ENCODE measurements at places on chromosomes 1 and 21. TPM values are rescaled to one million over a fixed set of nuclear protein-coding genes. Genes with fewer than 3 reads are reported as not detected.
A peak's percentile ranks its signal among the peaks of the same experiment; 100 is the strongest.

DNA sequence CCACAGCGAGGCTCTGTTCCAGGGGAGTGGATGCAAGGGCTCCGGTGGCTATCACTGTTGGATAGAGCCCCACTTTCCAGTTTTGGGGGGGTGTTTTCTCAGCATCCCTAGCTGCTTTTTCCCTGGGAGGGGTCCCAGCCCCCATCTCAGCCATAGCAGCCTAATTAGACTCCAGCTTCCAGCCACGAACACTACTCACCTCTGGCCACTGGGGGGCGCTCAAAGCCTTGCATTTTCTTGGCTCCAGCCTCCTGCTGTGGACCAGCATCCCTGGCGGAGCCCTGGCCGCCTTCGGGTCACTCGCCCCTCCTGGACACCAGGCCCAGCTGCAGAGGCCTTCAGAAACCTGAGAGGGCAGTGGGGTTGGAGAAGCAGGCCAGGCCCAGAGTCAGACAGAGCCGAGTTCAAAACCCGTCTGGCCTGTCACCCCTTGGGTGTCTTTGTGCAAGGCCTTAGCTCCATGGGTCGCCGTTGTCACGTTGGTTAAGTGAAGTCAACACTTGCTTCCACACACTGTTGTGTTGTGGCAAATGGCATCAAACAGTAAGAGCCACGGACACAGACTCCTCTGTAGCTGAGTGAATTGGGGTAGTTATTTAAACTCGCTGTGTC is 93.5 kb upstream of the ACTL8 start:
- DNase-seq = peak; percentile 28

DNA sequence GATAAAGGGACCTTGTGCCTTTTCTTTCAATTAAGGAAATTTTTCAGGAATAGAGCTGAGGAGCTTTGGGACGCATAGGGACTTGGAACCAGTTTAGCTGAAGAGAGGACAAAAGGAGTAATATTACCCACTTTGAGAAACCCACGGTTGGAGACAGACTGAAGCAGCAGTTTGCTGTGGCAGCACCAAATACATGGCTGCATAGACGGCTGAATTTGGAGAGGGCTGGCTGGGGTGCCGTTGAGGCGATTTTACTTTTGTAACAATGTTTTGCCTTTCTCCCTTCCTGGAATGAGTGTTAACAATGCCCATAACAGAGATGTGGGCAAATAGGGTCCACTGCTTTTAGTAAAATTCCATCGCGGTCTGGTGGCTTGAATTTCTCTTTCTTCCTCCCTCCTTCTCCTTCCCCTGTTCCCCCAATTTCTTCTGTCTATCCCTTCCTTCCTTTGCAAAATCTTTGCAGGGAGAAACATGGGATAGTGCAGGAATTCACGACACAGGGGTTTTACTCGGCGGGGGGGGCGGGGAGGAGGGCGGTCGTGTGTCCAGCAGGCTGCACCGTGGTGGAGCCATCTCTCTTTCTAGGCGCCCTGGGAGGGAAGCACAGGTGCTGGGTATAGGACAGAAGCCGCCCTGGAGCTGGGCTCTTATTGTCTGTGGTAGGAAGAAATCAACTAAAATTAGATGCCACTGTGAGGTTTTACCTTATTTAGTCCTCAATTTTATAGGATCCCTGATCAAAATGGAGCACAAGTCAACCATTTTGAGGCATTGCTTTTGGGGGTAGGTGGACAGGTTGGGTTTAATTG is 6.8 kb downstream of the LHX4 start:
- DNase-seq = no peak

DNA sequence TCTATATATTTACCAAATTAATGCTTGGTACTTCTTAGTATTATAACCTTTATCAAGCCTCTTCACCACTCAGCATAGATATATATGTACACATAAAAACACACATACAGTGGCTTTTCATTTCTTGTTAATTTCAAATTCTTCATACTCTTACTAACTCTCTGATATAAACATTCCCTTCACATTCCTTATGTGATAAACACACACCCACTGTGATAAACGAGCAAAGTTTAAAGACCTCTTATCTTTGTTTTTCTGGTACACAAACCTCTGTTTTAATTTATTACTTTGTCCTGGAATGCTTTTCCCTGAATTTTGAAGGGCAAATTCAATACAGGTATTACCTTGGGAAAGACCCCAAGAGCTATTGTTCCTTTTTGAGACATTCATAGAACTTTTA is 379.1 kb upstream of the TMPRSS15 start:
- DNase-seq = no peak

RIPPLY3 gene
- total RNA-seq = not detected

XCL1 gene
- 75.2 TPM for total RNA-seq

GRCh38 chr1:113326976-113327375 is 63.3 kb upstream of the MAGI3 start:
- DNase-seq = no peak

GRCh38 chr1:169548282-169548681 is 38.0 kb downstream of the F5 start:
- no peak for DNase-seq

UBL4B gene
- not detected for total RNA-seq

- DNase-seq = no peak
Measured at GRCh38 chr1:74681001-74681400, 7.4 kb upstream of the ERICH3 start.

LAD1 gene
- total RNA-seq = not detected

DNA sequence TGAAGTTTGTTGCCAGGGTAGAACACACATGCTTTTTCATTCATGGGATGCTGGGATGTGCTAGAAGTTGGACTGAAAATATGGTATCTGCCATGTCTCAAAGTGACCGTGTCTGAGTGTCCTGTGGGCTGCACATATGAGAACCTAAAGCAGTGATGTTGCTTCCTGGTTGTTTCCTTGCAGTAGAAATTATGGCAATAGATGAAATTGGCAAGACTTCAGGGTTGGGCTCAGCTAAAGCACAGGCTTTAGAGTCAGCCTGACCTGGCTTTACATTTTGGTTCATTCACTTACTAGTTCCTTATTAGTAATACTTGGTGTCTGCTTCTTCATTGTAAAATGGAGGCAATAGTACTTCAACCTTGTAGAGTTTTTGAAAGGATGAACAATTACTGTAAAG is 2.2 kb downstream of the LAMC2 start:
- no peak for DNase-seq

- DNase-seq = no peak
Measured at GRCh38 chr1:32521165-32521564, 18.1 kb upstream of the ZBTB8A start.

DNA sequence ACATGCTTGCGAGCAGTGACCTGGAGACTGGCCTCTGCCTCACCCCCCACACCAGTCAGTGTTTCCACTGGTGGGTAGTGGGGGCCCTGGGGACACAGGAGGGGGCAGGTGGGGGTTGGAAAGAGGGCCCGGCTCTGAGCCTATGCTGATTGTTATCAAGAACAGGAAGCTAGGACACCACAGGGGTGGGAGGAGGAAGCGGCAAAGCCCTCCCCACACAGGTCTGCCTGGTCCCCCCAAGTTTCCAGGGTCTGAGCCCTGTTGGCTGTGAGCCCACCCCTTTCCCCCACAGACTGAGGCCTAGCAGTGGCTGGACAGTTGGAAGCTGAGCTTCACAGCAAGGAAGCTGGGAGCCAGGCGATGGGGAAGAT is 1.6 kb upstream of the PTPN7 start:
- peak; percentile 41 for DNase-seq

- DNase-seq = no peak
Measured at GRCh38 chr21:38312822-38313221, 56.0 kb downstream of the KCNJ15 start.

DNA sequence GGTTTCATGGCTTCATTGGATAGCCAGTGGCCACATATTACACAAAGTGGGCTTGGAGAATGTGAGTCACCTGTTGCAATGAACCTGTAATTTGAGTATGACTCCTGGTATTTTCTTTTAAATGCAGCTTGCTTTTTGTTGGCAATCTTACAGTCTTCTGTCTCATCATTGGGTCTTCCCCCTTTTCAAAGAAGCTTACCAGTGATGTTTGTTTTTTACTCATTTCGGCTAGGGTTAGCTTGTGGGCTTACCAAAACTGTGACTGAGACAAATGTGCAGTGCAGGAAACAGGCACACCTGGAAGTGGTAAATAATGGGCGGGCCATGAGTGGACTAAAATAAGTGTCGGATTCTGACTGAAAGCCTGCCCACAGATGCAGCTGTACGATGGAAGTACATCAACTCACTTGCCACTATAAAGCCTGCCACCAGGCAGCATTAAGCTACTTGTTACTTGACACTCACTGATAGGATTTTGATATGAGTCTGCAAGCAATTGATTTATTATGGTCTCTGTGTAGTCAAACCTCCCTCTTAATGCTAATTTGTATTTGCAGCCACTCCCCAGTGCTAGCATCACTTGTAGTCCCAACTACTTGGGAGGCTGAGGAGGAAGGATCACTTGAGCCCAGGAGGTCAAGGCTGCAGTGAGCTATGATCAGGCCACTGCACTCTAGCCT is 4.2 kb downstream of the HHAT start:
- peak; percentile 60 for DNase-seq

RIMS3 gene
- 2.9 TPM for total RNA-seq

PDC gene
- total RNA-seq = not detected

DNA sequence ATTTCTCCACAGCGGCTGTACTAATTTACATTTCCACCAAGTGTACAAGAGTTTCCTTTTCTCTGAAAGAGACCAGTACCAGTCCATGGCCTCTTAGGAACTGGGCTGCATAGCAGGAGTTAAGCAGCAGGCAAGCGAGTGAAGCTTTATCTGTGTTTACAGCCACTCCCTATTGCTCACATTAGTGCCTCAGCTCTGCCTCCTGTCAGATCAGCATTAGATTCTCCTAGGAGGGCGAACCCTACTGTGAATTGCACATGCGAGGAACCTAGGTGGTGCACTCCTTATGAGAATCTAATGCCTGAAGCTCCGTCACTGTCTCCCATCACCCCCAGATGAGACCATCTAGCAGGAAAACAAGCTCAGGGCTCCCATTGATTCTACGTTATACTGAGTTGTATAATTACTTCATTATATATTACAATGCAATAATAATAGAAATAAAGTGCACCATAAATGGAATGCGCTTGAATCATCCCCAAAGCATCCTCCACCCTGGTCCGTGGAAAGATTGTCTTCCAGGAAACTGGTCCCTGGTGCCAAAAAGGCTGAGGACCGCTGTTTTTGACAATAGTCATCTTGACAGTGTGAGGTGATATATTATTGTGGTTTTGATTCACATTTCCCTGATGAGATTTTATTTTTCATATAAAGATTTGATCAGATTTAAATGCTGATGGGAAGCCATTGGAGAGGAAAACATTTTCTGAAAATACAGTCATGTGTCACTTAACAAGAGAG is 45.5 kb upstream of the MRPS6 start:
- no peak for DNase-seq

GRCh38 chr1:183730886-183731573 is 73.9 kb upstream of the RGL1 start:
- no peak for DNase-seq

TEDDM1 gene
- total RNA-seq = not detected

DNA sequence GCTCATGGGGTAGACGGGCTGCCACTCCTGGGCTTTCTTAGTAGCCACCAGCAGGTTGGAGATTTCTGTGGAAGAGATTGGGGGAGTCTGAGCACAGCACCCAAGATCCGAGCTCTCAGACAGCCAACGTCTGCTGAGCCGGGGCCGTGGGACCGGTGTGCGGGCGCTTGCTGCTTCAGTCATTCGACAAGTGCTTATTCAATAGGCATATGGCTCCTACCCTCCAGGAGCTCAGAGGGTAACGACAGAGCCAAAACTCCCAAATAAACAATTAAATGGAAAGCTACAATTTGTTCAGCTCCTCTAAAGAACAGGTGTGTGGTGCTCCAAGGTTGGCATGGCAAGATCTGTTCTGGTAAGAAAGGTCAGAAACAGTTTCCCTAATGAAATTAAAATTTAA is 106.0 kb downstream of the RAVER2 start:
- DNase-seq = no peak

- DNase-seq = no peak
Measured at GRCh38 chr1:51240084-51240483, 4.0 kb downstream of the RNF11 start.

DNA sequence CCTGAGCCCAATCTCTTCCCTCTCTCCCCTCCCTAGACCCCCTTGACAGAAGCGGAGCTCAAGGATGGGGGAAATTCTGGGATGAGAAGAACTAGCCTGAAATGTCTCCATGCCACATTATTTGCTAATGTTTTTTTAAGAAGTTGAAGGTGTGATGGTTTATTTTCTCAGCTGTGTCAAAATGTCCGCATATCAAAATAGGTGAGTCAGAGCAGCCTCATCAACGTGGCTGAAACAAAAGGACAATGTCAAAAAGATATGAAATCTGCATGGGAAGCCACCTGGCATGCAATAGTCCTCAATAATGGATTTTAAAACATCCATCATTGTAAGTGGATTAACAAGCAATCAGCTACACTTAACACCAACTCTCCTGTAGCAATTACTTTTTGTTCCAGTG is 101.4 kb downstream of the BEND5 start:
- DNase-seq = no peak

DNA sequence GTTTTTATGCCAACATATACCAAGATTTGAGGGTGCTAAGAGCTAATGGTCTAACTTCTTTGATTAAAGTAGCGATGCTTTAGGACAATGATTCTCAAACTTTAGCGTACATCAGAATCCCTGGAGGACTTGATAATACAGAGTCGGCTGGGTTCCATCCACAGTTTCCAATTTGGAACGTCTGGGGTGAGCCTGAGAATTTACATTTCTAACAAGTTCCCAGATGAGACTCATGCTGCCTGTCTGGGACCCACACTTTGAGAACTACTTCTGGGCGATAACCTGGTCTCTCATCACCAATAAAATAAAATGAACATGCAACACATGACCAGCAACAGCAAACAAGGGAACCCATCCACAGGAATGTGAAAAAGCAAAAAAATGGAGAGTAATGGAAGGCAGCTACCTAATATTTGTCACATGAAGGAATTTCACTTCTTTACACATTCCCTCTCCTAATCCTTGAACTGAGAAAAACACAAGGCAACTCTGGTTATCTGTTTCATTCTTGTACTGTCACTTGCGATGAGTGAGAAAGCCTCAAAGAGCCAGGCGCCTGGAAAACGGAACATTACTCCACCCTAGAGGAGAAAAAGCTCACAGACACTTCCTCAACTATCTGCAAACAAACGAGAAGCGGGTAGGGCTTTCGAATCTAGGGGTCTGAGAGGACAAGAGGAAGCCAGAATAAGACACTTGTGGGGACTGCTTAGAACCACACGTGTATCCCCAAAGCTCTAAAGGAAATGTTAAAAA is 14.0 kb downstream of the HSF2BP start:
- DNase-seq = no peak

DNA sequence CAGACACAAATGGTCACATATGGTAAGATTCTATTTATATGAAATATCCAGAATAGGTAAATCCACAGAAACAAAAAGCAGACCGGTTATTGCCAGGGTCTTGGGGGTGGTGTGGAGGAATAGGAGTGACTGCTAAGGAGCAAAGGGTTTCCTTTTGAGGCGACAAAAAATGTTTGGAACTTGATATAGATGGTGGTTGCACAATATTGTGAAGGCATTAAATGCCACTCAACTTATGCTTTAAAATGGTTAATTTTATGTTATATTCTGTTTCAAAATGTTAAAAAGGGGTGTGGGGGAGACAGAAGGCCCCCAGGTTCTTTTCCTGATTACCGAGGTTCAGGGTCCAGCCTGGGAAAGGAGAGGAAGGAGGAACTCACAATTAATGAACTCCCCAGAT is 304.4 kb downstream of the RRAGC start:
- no peak for DNase-seq

Data from activated T-helper 2 cell treated with anti-CD3 and anti-CD28 coated beads, Interferon-gamma antibody, Interleukin-2, Interleukin-4, amounts not matched to agents 10 μg/mL and 5 μg/mL and 100 μg/mL, durations not matched to agents 14 hours and 24 hours and 36 hours (primary cell).